ENCODE measurements at places on chromosomes 4 and X.

DNA sequence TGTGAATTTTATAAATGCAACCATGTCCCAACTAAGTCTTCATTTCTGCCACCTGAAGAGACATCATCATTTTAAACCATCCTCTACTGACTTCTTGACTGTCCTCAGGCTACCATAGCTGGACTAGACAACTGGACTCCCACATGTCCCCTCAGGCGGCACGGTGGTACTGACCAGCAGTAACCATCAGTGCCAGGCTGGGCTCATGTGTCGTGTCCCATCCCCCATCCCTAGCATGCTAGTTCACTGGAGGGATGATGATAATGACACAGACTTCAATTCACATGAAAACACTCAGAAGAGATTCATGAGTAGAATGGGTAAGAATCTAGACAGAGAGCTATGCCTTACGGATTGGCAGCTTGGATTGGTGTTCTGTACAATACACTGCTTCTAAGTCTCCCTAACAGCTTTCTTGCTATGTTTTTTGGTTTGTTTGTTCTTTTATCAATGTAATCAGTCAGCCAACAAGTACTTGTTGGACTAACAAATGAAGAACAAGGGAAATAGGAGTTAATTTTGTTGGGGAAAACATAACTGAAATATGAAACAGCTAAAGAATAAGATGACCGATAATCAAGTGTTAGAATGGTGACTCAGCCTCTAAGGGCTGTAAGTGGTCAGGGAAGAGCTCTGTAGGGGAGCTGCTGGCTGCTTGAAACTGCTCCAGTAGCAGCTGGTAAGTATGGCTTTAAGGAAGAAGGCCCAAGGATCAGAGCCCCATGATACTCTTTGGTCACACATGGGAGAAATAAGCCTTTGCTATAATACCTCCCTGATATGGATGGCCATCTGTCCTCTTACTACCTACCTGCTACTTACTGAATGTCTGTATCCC is 10.3 kb downstream of the ZDHHC9 start:
- H3K27ac ChIP-seq, result peak overlapping the region; percentile 10
- DNase-seq, result no peak
- H3K4me1 ChIP-seq, result no peaks in the 10 kb centered on the region
- no peak overlapping the region for H3K4me3 ChIP-seq

DNA sequence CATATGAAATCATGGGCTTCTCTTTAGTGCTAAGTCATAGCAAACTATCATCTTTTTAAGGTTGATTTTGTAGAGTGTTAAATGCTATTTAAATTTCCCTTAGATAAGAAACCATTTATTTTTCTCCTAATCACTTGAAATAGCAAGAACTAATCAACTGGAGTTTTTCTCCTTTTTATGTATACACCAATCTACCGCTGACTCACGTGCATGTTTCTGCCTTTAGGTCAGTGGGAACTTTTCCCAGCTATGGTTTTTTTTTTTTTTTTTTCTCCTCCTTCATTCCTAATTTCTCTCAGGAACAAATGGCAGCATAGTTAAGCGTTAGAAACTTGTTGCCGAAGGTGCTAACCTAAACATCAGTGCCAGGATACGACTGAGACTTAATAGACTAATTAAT is 176.4 kb downstream of the BMPR1B start:
- H3K36me3 ChIP-seq, result no peaks in the 10 kb centered on the region
- no peak for DNase-seq
- H3K27ac ChIP-seq, result no peak overlapping the region
- no peak overlapping the region for H3K4me3 ChIP-seq
- no peaks in the 10 kb centered on the region for H3K27me3 ChIP-seq

GRCh38 chr4:149914119-149915115 is 98.8 kb upstream of the IQCM start:
- no peak overlapping the region for H3K27ac ChIP-seq
- H3K4me1 ChIP-seq, result no peaks in the 10 kb centered on the region
- no peaks in the 10 kb centered on the region for H3K36me3 ChIP-seq

- no peaks in the 10 kb centered on the region for H3K36me3 ChIP-seq
- DNase-seq, result no peak
- H3K4me3 ChIP-seq, result no peak overlapping the region
These were observed 36.6 kb upstream of the BTC start for GRCh38 chr4:74830928-74831327.

DNA sequence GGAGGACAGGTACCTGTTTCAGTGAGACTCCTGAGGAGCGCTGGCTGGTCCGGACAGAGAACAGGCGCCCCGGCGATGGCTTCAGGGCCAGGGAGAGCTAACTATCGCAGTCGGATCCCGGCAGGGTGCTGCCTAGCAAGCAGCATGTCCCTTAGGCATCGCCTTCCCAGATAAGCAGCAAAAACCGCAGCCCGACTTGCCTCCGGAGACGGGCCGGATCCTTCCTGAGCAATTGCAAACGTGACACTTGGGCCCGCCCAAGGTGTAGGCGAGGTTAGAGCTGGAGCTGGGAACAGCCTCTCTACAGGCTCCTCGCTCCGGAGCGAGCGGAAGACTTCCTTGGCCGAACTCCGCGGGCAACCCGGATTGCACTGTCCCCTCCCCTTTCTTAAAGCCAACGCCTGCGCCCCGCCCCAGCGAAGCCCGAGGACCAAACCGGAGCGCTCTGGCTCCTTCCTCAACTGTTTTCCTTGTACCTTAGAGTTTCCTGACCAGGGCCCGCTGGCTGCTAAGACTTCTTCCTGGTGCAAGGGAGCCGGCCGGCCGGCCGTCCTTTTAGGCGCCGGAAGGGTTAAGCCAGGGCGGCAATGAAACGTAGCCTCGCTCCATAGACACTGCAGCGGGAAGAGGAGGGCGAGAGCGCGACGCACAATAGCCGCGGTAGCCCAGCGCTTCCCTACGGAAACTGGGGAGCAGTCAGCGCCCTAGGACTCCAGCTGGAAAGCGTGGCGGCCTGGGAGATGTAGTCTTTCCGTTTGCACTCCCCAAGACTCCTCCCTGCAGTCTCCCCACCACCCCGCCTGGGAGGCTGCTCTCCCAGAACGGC is at the start of gene OPHN1:
Gene OPHN1, minus strand, starts transcription at position 341 of the 826 bp plus-strand sequence. CDS start 475 bp downstream, outside the sequence.
- no peaks in the 10 kb centered on the region for H3K4me1 ChIP-seq
- peak; percentile 70 for DNase-seq
- H3K4me3 ChIP-seq, result peak within 1 kb of the TSS; percentile 48
- H3K27ac ChIP-seq, result peak within 1 kb of the TSS; percentile 79
- H3K36me3 ChIP-seq, result no peaks in the 10 kb centered on the region

DNA sequence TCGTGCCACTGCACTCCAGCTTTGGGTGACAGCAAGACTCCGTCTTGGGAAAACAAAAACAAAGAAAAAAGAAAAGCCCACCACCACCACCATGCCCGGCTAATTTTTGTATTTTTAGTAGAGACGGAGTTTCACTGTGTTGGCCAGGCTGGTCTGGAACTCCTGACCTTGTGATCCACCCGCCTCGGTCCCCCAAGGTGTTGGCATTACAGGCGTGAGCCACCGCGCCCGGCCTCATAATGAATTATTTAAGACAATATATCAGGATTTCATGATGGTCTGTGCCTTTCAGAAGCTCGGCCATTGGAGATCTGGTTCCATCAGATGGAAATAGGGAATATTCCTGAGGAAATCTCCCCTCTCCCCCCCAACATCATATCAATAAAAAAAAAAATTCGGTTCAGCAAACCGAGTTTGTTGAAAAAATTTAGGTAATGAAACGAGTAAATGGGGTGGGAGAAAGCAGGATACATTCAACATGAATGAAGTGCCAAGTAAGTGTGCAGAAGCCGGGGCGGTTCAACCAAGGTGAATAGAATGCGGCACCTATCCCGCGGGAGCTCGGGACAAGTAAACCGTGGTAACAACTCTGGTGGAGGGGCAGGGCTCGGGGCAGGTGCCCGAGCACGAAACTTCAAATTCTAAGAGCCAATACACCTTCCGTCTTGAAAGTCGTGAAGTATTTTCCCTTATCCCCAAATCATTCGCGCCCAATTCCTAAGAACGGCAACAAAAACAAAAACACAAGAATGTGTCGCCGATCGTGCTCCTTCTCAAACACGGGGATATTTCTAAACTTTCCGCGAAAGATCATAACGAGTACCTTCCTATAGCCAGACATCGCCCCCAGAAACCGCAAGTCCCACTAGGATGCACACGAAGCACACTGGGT is 773 bp upstream of the TXLNG start:
- peak overlapping the region; percentile 47 for H3K27ac ChIP-seq
- no peaks in the 10 kb centered on the region for H3K36me3 ChIP-seq
- no peak for DNase-seq
- H3K4me3 ChIP-seq, result peak overlapping the region; percentile 65
- H3K4me1 ChIP-seq, result peaks cover 17% of the 10 kb centered on the region

GRCh38 chr4:101911616-101912015 is 121.1 kb downstream of the BANK1 start:
- no peaks in the 10 kb centered on the region for H3K4me1 ChIP-seq
- H3K36me3 ChIP-seq, result no peaks in the 10 kb centered on the region
- H3K27me3 ChIP-seq, result no peaks in the 10 kb centered on the region
- no peak overlapping the region for H3K4me3 ChIP-seq

DNA sequence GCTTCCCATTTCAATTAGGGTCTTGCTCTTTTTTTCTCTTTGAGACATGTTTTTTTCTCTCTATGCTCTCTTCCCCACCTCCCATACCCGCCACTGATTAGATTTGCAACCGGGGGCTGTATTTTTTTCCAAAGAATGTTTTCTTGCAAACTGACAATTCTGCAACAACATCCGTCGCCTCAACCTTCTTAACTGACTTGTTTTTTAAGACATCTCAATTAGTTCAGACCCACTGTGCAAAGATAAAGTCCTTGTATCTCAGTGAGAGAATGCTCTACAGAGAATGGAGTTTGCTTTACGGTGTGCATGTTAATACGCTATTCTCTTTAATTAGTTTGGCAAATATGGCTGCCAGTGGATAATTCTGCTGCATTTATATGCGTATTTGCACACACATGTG is 126.3 kb downstream of the UNC5C start:
- no peaks in the 10 kb centered on the region for H3K27me3 ChIP-seq
- no peaks in the 10 kb centered on the region for H3K36me3 ChIP-seq
- no peaks in the 10 kb centered on the region for H3K4me1 ChIP-seq
- H3K27ac ChIP-seq, result no peak overlapping the region
- H3K4me3 ChIP-seq, result no peak overlapping the region

DNA sequence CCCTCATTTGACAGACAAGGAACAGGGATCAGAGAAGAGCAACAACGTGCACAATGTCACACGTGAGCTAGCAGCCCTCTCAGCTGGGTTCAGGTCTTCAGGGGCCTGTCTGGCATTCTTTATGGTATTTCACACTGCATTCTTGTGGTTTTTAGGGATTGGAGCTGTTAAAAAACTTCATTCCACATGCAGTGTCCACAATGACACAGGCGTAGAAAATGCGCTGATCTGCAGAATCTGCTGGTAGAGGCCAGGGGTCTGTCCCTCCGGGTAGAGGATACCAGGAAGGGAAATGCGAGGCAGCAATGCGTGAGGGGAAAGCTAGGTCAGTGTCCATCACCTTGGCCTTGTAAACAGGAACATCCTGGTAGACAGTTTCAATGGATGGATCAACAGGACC is 36.6 kb downstream of the MAP7D3 start:
- H3K36me3 ChIP-seq, result peaks cover 14% of the 10 kb centered on the region
- peaks cover 7% of the 10 kb centered on the region for H3K4me1 ChIP-seq
- no peak overlapping the region for H3K4me3 ChIP-seq

DNA sequence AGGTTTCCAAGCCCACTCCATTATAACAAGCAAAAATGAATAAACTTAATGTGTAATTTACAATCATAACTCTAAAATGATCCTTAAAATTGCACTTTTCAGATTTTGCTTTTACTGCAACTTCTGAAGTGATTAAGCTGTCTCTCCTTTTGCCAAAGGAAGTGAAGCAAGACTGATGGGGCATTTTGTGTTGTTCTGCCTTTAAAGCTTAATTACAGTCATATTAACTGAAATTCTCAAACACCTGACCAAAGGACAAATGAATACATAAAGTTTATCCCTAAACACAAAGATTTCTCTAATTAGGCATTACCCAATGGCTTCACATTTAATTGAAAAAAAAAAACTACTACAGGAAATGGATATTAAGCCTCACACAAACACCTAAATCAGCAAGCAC is 101.8 kb downstream of the ATP11C start:
- no peak overlapping the region for H3K27ac ChIP-seq
- no peak for DNase-seq
- no peaks in the 10 kb centered on the region for H3K36me3 ChIP-seq
- peaks cover 19% of the 10 kb centered on the region for H3K4me1 ChIP-seq
- H3K27me3 ChIP-seq, result no peaks in the 10 kb centered on the region

DNA sequence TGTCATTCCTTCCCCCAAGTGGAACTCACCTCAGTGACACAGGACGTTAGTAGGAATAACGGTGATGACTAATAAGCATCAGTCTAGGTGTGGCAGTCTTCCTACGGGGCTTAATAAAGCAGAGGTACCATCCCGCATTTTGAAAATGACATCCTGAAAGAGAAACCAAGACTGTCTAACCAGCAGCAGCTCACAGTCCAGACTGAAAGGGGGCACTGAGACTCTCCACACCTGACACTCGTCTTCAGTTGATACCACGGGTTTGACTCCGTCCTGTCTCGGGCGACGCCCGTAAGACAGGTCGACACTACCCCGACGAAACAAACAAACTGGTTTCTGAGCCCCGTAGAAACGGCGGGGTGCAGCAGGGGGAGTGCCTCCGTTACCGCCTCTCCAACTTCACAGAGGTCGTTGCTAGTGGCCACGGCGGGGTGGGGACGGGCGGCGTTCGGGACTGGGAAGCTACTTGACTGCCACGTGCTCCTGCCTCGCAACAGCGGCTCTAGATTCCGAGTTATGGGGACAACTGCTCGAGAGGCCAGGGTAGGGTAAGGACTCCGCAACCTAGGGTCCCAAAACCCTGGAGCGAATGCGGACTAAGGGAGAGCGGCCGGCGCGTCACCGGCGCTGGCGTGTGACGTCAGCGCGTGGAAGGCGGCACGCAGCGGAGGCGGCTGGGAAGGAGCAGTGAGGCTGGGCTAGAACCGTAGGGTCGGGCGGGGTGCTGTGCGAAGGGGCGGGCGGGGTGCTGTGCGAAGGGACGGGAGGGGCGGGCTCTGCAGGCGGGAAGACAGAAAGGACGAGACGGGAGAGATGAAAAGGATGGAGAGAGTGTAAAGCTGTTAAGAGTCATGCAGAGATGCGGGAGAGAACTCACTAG is at the start of gene NEK1:
Gene NEK1, minus strand, starts transcription at position 593 of the 880 bp plus-strand sequence. CDS start 9,953 bp downstream, outside the sequence.
- DNase-seq, result peak; percentile 86
- no peaks in the 10 kb centered on the region for H3K27me3 ChIP-seq
- no peaks in the 10 kb centered on the region for H3K4me1 ChIP-seq
- peak within 1 kb of the TSS; percentile 96 for H3K27ac ChIP-seq
- peak within 1 kb of the TSS; percentile 83 for H3K4me3 ChIP-seq

DNA sequence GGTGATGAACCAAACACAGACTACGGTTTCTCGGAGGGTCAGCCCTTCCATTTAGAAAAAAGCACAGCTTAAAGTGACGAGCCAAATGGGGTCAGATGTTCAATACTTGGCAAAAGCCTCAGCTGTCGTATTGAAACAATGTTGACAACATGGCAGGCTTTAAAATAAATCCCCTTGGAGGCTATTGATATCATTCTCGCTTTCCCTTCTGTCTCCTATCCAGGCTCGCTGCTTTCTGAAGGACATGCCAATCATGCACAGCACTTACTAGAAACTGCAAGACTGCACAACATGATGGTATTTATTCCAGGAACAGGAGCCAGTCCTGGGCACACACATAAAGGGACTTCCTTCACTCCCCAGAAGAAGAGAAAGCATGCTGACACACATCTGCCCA is 137.9 kb downstream of the SLC7A11 start:
- H3K27ac ChIP-seq, result no peak overlapping the region
- no peaks in the 10 kb centered on the region for H3K27me3 ChIP-seq
- H3K4me1 ChIP-seq, result no peaks in the 10 kb centered on the region
- no peaks in the 10 kb centered on the region for H3K36me3 ChIP-seq

GRCh38 chrX:46961574-46962283 is 49.5 kb downstream of the JADE3 start:
- H3K27ac ChIP-seq, result no peak overlapping the region
- no peak for DNase-seq
- H3K4me1 ChIP-seq, result no peaks in the 10 kb centered on the region
- H3K36me3 ChIP-seq, result no peaks in the 10 kb centered on the region
